ENCODE measurements at places on chromosomes 6 and 20.

DNA sequence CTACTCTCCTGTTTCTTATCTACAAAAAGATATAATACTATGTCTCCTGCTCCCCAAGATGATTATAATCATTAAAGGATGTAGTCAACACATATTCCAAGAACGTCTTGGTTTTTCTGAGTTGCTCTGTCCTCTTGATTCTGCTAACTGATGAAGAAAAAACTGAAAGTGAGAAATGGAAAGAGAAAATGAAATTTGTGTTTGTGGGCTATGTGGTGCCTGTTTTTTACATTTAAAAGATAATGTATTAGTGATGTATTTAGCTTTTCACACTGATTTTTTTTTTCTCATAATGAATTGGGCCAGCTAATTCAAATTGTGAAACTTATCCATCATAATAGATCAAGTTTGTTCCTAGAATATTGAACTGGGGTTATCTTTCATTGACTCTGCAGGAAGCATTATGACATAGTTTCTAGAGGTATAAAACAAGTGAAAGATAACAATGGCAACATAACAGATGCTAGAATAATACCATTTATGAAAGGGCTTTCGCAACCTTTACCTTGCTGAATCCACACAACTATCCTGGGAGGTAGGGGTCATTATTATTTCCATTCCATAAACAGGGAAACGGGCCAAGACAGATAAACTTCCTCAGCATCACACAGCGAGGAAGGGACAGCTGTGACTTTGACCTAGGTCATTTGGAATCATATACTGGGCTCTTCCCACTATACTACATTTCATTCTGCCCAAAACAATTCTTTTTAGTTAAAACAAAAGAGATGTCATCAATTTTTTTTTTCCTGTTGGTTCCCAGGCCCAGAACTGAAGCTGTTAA is 336.7 kb downstream of the GJA1 start:
- no peak for DNase-seq

DNA sequence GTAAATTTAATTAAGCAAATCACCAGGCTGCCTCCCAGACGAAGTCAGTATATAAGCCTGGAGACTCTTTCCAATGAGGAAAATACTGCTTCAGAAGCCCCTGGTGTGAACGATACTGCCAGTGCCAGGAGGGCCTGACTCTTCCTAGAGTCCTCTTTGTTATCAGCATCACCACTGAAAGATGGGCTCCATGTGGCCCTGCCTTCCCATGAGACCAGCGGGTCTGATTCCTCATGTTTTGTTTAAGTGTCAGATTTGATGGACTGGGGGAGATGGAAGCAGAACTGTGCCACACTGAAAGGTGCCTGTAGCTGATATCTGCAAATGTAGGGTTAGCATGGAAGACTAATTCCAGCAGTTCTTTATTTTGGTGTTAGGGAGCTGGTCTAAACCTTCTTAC is 7.9 kb downstream of the NQO2 start:
- DNase-seq = no peak

DNA sequence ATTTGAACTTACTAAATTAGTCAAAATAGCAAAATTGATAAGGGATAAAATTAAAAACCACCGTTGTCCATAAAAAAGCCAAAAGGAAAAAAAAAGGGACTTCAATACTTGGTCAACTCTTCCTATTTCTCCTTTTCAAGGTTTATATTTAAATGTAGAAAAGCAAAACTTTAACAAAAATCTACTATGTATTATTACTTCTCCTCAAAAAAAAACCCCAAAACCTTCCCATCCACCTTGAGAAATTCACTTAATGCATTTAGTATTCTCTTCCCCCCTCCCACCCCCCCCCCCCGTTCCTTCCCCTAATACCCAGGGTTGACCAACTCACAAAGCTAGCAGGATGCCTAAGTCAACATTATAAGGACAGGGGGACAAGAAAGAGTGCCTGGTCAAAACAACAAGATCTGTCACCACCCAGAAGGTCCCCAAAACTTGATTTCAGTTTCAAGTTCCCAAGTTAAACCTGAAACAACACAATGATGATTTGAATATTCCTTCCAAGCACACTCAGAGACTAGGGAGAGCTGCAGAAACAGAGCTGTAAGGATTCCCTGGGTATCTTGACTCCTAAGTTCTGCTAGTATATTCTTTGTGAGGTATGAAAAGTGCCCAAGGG is 14.6 kb downstream of the GMDS start:
- DNase-seq = no peak

DNA sequence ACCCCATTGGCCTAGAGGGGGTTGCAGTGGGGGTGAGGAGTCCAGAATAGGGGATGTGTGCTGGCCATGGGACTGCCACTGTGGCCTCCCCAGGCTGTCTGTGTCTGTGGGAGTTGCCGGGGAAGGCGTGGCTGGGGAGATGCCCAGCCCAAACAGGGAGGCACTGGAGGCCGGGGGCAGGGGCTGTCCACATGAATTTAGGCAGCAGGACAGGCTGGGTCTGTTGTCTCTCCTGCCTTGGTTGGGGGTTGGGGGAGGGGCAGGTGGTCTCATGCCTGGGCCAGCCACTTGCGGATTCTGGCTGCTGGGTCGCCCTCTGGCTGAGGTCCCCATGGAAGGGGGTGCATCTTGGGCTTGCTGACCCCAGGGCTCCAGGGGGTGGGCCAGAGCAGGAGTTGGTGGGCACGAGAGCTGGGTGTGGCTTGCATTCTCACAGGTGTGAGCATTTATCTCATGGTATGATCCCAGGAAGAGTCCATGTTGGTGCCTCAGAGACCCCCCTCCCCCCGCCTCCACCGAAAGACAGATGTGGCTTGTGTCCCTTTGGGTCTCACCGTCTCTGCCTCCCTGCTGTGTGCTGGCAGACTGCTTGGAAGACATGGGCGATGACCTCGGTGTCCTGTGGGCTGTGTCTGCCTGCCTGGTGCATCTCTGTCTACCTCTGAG is 4.0 kb downstream of the SOX18 start:
- no peak for DNase-seq

GRCh38 chr20:31901615-31902014 is 31.2 kb downstream of the TTLL9 start:
- DNase-seq = no peak

Data from NCI-H1105 (cell line).